ENCODE measurements at places on chromosomes 4 and X.

- no peak for DNase-seq
These were observed 75.2 kb upstream of the PRKX start for GRCh38 chrX:3788494-3789233.

DNA sequence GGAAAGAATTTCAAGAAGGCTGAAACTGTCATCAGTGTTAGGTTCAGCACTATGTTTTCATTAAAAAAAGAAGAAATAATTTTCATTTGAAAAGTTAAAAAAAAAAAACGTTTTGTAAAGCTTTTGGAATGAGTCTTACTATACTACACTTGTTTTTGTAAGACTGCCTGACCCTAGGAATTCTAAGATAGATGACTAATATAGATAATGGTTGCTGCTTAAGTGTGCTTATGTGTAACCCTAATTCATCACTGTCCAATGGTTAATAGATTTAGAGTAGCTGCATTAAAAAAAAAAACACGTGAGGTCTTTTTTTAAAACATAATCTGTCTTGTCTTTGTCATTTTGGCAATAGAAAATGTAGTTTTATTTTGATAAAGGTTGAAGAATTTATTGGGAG lies 323.2 kb downstream of the IL1RAPL1 start:
- DNase-seq, result no peak

DNA sequence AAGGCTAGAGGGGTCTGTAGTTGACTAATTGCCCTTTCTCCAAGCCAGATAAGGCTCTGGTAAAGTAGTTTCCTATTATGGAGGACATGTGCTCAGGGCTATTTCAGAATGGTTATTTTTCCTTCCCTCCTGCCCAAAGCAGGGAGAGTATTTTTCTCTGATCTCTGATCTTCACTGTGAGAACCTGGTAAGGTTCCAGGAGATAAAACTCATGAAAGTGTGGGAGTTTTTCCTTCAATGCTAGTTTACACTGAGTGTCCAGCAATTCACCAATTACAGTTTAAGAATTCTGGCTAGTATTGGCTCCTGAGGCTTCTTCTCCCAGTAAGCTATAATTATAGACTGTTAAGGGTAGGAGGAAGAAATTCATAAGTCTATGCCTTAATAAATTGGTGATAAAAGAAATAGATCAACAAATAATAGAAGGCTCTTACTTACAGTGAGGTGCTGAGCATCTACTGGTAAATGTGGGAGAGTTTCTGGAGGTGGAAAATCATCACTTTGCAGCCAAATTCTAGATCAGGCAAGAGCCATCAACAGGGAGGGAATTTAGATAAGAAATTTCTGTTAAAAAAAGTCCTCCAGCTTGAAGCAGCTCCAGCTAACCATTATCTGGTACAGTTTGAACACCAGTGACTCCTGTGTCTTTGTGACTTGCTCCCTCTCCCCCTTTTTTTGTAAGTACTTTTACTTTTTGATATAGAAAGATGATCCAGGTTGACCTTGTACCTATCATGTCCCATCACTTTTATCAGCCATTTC lies 30.9 kb downstream of the CASP6 start:
- no peak for DNase-seq

GRCh38 chr4:74206088-74206825 lies 48.3 kb downstream of the MTHFD2L start:
- DNase-seq, result no peak
